ENCODE measurements at places on chromosomes 6 and 20.

- DNase-seq = no peak
Observed at GRCh38 chr6:111818539-111819226, 54.6 kb downstream of the FYN start.

DNA sequence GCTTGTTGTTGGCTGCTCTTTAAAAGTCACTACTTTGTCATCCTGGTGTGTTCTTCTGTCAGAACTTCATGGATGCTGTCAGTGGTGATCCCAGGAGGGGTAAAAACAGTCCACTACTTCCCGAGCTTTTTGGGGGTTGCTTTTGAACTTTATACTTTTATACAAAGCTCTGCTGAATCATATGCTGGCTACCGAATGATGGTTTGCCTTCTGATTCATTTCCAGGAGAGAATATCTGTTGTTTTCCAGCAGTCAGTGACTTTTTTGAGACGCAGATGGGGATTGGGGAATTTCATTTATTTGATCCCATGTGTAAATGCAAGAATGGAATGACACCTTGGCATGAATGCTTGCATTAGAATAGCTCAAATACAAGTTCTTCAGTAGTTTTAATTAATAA, 32.7 kb upstream of the COL10A1 start:
- DNase-seq = no peak

DNA sequence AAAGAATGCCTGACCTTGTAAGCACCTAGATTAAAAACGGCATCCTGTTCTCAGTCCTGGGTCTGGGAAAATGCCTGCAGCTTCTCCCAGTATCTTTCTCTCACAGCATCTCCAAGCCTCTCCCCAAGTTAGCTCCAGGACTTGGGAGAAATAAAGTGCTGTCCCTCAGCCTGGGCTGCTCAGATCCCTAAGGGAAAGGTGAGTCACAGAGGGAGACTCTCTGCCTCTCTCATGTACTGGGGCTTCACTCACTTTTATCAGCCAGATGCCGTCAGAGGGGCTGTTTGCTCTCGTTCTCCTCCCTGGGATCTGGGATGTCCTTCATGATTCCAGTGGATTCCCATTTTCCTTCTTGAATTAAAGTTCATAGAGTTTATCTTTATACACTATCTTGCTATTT, 293.6 kb downstream of the COL12A1 start:
- no peak for DNase-seq

GRCh38 chr20:51381557-51381956, 161.0 kb downstream of the NFATC2 start:
- no peak for DNase-seq

- DNase-seq = no peak
Observed at GRCh38 chr6:69768664-69769063, 28.1 kb downstream of the LMBRD1 start.

DNA sequence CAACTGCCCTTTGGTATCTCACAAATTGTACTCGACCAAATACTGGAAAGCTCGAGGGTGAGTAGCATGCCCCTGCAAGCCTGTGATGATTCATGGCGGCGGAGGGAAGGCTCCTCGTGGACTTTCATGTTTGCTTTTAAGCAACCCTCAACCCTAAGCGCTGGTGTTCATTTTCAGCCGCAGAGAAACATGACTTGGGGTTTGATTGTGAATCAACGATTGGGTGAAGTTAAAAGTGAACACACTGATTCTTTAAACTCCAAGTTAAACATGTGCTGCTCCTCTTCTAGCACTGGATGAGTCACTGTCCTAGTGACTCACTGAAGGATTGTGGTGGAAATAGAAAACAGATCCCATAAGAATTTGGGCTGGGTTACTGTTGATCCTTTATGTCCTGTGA, 8.3 kb downstream of the CD109 start:
- DNase-seq = no peak

DNA sequence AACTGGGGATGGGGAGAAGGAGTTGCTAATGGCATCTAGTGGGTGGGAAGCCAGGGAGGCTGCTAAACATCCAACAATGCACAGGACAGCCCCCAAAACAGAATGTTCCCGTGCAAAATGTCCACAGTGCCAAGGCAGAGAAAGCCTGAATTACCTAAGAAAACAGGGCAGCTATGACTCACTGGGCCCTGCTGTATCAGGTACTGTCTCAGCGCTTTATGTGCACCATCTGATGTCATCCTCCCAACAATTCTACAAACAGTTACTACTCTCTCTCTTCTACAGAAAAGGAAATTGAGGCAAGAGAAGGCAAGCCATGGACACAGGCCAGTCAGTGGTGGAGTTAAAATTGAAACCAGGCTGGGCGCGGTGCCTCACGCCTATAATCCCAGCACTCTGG, 3.1 kb downstream of the YTHDF1 start:
- no peak for DNase-seq

GRCh38 chr20:62760856-62761758, 35.2 kb upstream of the MRGBP start:
- DNase-seq = no peak

- no peak for DNase-seq
Observed at GRCh38 chr6:73665686-73666319, 12.0 kb upstream of the SLC17A5 start.

- peak; percentile 50 for DNase-seq
Observed at GRCh38 chr6:89985751-89986493, 91.7 kb downstream of the GJA10 start.

- no peak for DNase-seq
Observed at GRCh38 chr20:46093531-46093930, 3.8 kb upstream of the NCOA5 start.

- peak; percentile 33 for DNase-seq
Observed at GRCh38 chr6:21595285-21596144, 2.0 kb downstream of the SOX4 start.

- DNase-seq = no peak
Observed at GRCh38 chr6:149318581-149319286, 1.2 kb downstream of the TAB2 start.

- no peak for DNase-seq
Observed at GRCh38 chr6:34982424-34982852, 93.4 kb downstream of the ANKS1A start.

GRCh38 chr20:44579313-44580081, 2.9 kb upstream of the PKIG start:
- DNase-seq = no peak

DNA sequence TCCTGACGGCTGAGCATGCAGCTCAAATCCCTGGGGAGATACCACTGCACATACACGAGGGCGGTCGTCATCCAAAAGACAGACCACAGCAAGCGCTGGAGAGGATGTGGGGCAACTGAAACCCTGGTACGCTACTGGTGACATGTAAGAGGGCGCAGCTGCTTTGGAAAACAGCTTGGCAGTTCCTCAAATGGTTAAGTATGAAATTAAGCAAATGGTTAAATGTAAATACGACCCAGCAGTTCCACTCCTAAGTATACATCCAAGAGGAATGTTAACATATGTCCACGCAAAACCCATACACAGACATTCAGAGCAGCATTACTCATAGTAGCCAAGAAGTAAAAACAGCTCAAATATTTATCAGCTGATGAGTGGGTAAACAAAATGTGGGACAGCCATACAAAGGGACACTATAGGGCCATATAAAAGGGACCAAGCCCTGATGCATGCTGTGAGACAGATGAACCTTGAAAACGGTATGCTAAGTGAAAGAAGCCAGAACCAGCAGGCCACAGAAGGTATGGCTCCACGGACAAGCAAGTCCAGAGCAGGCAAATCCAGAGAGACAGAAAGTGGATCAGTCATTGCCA, 38.5 kb downstream of the RIPOR3 start:
- DNase-seq = no peak

GRCh38 chr6:22808466-22808865, 239.1 kb downstream of the HDGFL1 start:
- no peak for DNase-seq

DNA sequence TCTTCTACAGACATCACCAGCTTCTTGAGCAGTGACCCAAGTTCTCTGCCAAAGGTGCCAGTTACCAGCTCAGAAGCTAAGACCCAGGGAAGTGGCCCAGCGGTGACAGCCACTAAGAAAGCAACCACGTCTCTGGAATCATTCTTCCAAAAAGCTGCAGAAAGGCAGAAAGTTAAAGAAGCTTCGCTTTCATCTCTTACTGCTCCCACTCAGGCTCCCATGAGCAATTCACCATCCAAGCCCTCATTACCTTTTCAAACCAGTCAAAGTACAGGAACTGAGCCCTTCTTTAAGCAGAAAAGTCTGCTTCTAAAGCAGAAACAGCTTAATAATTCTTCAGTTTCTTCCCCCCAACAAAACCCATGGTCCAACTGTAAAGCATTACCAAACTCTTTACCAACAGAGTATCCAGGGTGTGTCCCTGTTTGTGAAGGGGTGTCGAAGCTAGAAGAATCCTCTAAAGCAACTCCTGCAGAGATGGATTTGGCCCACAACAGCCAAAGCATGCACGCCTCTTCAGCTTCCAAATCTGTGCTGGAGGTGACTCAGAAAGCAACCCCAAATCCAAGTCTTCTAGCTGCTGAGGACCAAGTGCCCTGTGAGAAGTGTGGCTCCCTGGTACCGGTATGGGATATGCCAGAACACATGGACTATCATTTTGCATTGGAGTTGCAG, 15.2 kb downstream of the GTPBP2 start:
- no peak for DNase-seq

GRCh38 chr6:105620878-105621277, 218.0 kb upstream of the PREP start:
- no peak for DNase-seq

- DNase-seq = peak; percentile 40
Observed at GRCh38 chr6:136501514-136501913, 48.7 kb downstream of the MAP7 start.

GRCh38 chr6:25263657-25264056, 15.5 kb upstream of the CARMIL1 start:
- no peak for DNase-seq

GRCh38 chr6:16354692-16355091, 116.3 kb downstream of the GMPR start:
- DNase-seq = no peak

- DNase-seq = no peak
Observed at GRCh38 chr20:6473197-6473596, 294.3 kb upstream of the BMP2 start.

DNA sequence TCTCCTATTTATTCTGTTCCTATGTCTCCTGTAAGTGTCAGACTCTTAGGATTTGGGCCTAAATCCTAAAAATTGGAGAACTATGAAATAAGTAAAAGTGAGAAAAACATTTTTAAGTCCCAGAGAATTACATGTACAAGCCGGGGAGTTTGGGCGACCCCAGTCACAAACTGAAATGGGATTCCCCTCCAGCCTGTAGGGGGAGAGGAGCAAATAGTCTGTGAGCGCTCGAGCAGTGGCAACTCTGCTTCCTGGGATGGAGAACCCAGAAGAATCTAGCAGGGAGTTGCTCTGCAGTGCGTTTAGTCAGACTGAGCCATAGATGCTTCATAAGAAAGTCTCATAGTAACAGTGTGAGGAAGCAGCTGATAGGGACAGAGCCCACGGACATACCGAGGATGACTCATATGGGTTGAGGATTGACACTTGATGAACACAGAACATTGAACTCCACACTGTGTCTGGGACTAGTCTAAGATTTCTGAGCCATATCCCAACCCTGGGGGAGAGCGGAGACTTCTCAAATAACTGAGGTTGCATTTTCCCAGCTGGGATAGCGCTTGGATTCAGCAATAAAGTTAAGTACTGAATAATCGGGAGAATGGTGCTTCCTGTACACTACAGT, 437.2 kb downstream of the BCKDHB start:
- DNase-seq = no peak

DNA sequence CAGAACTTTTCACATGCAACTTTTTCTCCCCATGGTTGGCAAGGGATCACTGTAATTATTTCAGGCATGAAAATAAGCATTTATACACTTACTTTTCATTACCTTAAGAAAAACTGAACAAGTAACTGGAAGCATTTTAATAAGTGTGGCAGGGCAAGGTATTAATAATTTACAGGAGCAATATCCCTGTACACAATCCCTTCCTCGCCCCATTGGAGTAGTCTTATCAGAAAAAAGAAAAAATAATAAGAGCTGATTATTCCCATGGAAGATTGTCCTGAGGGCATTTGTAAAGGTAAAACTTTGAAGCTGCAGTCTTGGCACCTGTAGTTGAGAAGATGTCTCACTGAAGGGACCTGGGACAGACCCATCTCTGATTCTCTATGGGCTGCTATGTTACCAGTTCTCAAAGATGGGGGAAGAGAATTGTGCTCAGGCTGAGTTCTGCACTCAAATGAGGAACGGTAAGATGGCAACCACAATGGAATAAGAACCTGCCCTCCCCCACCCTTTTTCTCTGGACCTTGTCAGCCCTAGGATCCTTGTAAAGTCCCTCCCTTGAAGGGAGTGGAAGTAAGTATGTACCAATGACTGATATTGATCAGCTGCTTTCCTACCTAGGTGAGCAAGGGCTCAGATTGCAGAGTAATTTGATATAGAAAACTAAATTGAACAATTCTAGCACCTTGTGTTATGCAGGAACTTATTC, 70.0 kb upstream of the AHI1 start:
- no peak for DNase-seq

- no peak for DNase-seq
Observed at GRCh38 chr20:4065391-4065844, 50.1 kb upstream of the RNF24 start.

DNA sequence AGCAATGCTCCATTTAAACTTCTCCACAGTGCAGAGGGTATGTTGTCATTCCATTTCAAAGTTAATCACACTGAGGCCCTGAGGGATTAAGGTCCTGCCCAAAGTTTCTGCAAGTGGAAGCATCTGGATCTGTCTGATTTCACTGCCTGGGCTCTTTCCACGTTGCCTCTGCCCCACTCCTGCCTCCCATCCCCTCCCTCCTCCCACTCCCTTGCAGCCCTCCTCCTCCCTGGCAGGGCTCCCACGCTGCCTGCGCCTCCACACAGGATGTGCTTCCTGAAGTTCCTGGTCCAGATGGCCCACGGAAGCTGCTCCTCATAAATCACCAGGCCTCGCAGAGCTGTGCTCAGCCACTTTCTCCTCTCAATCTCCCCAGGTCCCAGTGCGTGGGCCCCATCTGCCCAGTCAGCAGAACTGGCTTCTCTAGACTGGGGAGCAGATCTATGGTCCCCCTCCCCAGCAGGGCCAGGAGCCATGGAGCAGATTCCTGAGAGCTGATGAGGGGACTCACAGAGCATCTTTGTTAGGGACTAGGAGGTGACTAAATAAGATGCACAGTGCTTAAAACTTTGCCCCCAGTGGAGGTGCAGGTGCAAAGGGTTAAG, 65.4 kb upstream of the MAFB start:
- no peak for DNase-seq

- no peak for DNase-seq
Observed at GRCh38 chr20:19121463-19121862, 91.0 kb upstream of the SLC24A3 start.

- no peak for DNase-seq
Observed at GRCh38 chr6:65280060-65280459, 427.0 kb downstream of the EYS start.

Data from BE2C (cell line).